ENCODE measurements at places on chromosomes 6 and 20.

DNA sequence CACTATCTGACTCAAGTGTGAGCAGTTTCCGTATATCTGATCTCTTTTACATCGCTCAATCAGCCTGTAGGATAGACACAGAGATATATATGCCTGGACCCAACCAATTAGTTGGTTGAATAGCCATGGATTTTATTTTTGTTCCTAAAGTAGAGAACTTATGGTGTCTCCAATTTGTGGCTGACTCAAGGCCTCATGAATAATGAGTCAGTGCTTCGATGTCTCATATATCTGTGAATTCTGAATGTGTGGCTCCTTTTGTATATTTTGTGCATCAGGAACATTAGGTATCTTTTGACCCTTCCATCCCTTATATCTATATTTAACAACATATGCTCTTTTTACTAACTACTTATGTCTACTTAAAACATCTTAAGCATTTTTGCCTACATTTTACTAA is 64.5 kb downstream of the OR2B2 start:
- DNase-seq, result no peak

DNA sequence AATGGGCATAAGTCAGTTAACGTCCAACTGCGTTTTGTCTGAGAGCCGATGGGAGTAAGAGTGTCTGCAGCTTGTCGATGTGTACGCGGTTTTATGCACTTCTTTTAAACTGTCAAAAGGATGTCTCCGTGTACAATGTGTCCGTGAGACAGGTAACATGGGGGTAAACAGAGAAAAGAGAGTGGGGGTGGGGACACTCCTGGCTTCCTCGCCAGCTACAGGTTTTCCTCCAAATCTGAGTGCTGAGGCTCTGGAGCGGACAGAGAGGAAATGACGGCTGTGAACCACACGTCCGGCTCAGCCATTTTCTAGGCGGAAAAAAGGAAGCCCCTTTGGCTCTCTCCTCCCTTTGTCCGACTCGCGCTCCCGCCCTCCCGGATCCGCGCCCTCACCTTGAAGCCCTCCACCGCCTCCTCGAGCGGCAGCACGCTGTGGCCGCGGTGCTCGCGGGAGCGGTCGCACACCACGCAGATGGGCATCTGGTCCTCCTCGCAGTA is 916 bp downstream of the TRIM27 start:
- no peak for DNase-seq

DNA sequence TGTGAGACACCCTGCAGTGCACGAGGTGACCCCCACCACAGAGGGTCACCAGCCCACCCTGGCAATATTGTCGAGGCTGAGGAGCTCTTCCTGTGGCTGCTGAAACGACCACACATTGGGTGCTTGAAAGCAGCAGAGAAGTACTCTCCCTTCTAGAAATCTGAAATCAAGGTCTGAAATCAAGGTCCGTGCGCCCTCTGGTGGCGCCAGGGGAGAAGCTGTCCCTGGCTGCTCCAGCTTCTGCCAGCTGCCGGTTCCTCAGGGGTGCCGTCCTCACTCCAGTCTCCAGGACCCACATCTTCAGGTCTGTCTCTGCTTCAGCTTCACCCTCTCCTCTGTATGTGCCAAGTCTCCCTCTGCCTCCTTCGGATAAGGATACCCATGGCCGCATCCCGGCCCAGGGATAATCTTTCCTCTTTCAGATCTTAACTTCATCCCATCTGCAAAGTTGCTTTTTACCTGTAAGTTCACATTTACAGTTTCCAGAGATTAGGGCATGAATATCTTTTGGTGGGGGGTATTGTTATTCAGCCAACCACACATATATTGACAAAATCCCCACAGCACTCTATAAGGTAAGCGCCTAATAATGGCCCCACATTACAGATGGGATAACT is 108.3 kb upstream of the PHACTR3 start:
- DNase-seq, result no peak

GRCh38 chr20:53077373-53078205 is 105.4 kb downstream of the TSHZ2 start:
- DNase-seq, result no peak

DNA sequence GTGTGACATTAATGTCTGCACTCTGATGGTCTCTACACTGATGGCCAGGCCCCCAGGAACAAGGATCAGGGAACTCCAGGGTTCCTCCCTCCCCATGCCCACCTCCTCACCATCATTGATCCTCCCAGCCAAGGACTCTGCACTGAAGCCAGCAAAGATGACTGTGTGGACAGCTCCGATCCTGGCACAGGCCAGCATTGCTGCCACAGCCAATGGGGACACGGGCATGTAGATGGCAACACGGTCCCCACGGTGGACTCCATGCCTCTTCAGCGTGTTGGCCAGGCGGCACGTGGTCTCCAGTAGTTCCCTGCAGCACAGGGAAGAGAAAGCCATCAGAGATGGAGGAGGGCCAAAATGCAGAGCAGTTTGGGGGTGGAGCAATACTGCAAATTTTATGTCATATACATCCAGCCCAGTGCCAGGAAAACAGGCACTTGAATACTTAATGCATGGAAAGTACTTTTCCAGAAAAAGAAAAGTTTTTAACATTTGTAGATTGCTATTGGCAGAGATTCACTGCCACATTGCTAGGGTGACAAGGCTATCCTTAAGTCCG is 27.2 kb downstream of the ACSS1 start:
- no peak for DNase-seq

DNA sequence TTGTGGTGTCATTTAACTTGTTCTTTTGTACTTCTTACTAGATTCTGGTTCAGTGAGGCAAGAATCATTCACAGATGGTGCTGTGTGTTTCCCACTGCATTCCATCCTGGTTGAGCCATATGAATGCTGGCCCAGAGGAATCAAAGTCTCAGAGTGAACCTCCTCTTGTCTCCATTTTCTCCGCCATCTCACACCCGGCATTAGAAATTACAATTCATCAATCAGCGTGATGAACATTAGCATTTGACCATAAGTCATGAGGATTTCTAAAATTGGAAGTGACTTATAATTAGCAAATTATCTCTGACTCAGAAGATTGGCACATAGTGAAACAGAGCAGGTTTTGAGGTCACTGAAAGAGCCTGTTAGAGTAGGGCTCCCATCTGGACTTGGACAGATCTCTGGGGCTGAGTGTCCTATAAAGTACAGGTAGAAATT is 25.2 kb downstream of the TNFAIP3 start:
- no peak for DNase-seq

- no peak for DNase-seq
These were observed 131.0 kb downstream of the GPX5 start for GRCh38 chr6:28656715-28657114.

DNA sequence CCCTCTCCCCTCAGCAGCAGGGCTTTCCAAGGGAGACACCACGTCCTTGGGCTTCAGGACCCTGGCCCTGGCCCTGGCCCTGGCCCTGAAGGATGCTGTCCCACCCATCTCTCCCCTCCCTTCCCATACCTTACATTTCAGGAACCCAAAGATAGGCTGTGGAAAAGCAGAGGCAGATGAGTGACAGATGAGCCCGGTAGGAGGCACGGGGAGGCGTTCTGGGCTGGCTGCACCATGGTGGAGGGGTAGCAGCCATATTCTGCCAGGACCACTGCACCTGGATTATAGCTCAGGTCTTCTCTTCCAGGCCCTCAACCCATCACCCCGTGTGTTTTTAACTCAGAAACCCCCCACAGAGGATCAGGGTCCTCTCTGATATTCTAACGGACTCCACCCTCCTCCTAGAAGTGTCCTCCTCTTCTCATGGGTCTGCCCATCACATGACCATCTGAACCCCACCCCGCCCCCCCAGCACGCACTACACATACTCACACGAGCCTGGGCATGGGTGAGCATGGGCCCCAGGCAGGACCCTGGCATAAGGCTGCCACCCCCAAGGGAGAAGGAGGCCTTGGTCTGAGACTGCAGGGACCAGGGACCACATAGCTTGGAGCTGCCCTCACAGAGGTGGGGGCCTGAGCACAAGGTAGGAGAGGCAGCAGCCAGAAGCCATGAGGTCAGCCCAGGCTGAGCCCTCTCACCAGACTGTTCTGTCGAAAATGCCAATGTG is 220.8 kb upstream of the CDH4 start:
- DNase-seq, result no peak

- DNase-seq, result no peak
These were observed 85.3 kb downstream of the NKAIN2 start for GRCh38 chr6:123888771-123889513.

GRCh38 chr6:122730775-122731386 is 48.6 kb upstream of the FABP7 start:
- no peak for DNase-seq

- DNase-seq, result no peak
These were observed 81.8 kb downstream of the ISM1 start for GRCh38 chr20:13302647-13303450.

- no peak for DNase-seq
These were observed 4.4 kb upstream of the TAB2 start for GRCh38 chr6:149313070-149313469.

DNA sequence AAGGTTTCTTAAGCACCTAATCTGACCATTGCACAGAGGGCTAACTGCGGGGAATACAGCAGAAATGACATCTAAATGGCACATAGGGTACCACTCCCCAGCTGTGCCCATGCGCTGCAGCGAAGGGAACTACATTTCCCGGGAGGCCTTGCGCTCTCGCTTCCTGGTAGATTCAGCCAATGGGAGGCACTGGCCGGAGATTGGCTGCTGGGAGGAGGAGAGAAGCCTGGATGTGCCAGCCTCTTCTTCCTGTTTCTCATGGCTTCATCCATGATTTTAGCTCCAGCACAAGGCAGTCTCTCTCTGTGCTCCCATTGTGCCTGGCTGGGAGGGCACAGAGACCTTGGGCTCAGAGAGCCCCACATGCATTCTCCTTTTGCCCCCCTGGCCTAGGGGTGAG is 101.7 kb upstream of the FOXA2 start:
- no peak for DNase-seq

DNA sequence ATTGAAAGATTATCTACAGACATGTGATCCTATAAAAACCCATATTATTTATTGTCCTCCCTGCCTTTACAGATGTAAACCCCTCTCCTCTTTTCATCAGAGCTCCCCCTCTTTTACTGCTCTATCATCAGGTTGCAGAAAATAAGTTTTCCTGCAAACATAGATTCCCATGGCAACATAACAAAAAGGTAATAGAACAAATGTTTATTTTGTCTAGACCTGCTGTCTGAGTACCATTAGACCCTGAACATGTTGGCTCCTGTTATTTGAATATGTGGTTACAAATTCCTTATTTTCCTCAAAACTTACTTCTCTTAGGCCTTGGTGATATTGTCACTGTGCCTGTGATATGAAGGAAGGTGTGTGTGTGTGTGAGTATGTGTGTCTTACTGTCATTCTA is 11.5 kb downstream of the MAPK14 start:
- DNase-seq, result no peak

GRCh38 chr6:113304116-113304515 is 553.0 kb upstream of the MARCKS start:
- DNase-seq, result no peak

GRCh38 chr6:79864001-79864400 is 83.4 kb downstream of the ELOVL4 start:
- DNase-seq, result no peak

DNA sequence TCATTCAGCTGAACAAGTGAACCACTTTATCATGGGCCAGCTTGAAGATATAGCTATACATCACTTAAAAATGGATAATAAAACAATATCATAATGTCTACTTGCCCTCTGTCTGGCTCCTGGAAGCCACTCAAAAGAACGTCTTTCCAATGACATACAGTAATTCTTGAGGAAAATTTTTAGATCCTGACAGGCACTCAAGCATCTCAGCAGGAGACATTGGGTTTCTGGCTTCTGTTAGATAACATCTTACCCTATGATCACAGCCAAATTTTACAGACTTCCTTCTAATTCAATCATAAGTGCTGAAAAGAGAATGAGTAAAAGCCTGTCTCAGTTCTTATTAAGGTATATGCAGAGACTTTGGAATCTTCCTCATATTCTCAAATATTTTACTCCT is 330 bp downstream of the CGA start:
- no peak for DNase-seq

GRCh38 chr6:15427331-15428070 is 181.6 kb downstream of the JARID2 start:
- DNase-seq, result no peak

DNA sequence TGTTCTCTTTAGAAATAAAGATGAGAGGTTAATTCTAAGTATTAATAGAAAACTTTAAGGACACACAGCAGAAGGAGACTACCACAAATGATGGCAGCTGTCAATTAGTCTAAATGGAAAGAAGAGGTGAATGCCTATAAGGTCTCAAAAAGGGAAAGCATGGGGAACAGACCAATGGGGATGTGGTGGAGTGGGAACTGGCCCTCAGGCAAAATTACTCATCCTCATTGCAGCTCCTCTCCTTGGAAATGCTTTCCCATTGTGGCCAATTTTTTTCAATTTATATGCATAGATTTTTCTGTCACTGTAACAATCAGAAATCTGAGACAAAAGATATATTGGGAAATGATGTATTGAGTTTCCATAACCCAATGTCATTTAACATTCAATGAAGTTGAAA is 222.9 kb upstream of the DEFB112 start:
- DNase-seq, result no peak

DNA sequence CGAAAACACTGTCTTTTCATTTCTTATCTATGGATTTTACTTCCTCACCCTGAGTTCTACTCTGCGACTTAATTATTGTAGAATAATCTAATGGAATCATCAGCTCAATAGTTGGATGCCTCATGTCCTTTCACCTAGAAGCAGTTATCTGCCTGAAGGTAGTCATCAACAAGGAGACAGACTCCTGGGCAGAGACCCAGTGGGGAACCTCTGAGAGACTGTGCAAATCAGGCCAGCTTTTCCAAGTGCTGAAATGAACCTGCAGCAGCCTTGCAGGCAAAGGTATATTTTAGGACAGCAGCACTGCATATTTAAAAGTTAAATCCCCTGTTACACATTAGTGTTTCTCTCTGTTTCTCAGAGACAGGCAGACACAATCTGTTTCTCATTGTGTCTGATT is 99.7 kb upstream of the STMND1 start:
- DNase-seq, result no peak

GRCh38 chr20:48314925-48315592 is 512.7 kb downstream of the PREX1 start:
- DNase-seq, result no peak

DNA sequence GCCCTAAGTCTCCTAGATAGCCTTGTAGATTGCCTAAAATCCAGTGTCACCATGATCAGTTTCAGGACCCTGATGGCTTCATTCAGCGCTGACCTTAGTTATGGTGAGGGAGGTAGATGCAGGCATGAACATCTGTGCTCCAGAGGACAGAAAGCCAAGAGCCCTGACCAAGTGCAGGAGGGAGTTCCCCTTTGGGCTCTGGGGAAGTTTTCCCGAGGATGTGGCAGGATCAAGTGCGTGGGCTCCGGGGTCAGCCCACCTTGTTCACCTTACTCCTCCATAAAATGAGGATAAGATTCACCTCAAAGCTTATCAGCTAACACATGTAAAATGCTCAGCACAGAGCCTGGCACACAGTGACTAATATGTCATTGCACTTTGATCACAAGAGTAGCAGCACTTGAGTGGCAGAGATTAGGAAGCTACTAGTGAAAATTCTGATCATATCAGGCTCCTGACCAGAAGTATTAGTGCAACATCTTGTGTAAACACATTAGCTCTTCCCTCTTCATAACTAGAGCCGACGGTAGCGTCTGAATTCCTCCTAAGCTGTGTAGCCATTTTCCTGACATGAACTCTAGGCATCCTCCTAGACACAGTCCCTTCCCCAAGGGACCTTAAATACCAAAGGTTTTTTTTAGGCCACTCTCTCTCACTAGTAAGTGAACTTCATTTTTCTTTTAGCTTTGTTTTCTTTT is 125.2 kb downstream of the SULF2 start:
- no peak for DNase-seq

Data from thoracic aorta (tissue), 2 donors.